ENCODE measurements at places on chromosomes 5 and 9.

DNA sequence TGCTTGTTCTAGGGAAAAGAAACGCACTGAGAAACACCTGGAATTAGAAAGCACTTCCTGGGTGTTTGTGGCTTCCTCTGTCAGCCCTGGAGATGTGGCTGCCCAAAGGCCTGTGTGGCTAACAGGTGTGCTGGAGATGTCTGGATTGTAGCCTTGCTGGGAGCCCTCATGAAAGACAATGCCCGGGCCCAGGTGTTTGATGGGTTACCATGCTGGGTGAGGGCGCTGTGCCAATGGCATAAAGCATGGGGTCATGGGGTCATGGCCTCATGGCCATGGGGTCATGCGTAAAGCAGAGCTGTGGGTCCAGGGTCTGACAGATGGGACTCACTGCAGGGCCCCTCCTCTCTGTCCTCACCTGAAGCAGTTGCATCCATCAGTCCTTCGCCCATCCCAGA lies 21.6 kb downstream of the ANKRD33B start:
- no peak for DNase-seq

DNA sequence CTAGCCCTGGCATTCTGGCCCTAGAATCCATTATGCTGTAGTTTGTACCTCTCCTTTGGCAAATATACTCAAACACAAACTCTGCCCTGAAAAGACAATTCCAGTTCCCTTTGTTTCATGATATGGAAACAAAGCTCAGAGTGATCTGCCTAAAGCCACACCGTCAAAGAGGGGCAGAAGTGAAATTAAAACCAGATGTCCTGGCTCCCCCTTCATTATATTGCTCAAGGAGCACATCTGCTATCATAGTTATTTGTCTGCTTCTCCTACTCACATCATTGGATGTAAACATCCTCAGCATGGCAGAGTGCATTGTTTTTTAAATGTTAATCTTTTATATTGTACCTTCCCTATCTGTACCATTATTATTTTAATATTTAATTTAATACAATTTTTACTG lies 266.7 kb upstream of the SMARCA2 start:
- no peak for DNase-seq

- DNase-seq, result no peak
Observed at GRCh38 chr5:159916841-159917761, 819 bp downstream of the ADRA1B start.

- DNase-seq, result no peak
Observed at GRCh38 chr5:59274106-59274636, 619.4 kb downstream of the PDE4D start.

DNA sequence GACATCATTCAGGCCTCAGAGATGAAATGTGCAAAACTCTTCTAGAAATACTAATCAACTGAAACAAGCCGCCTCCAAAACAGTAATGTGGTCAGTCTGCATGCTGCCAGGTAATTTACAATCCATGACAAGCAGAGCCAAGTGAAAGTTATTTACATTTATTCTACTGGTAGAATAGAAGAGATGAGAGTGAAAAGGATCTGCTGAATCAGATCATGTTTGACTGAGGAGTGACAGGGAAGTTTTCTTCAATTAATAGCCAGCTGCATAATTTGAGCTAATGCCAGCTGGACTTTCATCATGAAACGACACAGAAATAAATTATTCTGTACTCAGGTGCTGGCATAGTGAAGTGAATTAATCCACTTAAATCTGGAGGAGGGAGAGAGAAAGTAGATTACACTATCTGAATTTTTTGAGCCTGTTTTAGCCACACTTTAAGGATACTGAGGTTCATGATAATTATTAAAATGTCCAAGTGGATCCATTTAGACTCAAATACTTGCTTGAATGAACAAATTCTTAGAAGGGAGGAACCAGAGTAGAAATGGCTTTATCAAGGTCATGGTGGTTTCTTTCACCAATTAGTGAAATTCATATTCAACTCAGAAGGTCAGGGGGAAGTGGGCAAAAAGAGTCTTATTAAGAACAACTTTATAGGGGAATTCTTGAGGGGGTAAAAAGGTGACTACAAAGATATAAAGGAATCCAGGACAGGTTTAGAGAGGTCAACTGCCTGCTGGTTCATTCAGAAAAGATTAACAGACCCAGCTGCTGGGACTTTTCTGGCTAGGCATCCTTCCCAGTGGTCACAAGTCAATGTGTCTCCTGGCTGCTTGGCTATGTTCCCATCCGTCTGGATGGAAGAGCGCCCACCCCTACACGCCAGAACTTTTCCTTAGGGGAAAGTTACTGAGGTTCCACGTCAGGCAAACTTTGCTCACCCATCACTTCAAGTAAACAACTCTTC lies 350.4 kb downstream of the PDE4D start:
- no peak for DNase-seq

DNA sequence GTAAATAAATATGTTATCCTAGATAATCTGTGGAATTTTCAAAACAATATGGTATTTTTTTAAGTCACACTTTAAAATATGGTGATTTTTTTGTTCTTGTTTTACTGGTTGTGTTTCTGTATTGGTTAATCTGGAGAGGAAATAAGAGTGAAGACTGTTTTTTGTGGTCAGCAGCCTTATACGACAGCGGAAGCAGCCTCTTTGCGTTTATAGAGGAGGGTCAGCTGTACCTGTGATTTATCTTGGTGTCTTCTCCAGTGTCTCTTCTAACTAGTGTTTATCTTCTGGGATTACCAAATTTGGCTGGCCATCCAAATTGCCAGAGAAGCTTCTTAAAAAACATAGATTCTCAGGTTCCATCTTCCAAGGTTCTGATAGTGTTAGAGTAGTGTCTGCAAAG lies 58.7 kb downstream of the ICE1 start:
- DNase-seq, result no peak

Data from NCI-H1930 (cell line).